ENCODE measurements at places on chromosomes 2 and 18.

DNA sequence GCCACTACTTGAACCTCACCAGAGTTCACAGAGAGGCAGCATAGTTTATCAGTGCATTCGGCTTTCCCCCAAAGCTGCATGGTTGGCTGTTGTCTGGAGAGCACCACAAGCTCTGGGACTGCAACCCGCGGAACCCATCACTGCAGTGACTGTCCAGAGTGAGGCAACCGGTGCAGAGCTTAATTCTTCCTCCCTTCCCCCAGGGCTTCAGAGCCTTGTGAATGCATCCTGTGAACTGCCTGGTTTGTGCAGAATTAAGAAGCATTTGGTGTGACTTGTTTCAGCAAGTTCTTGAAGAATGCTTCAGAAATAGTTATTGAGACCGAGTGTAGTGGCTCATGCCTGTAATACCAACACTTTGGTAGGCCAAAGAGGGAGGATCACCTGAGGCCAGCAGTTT is 99.2 kb upstream of the FOSL2 start:
- DNase-seq = no peak

DNA sequence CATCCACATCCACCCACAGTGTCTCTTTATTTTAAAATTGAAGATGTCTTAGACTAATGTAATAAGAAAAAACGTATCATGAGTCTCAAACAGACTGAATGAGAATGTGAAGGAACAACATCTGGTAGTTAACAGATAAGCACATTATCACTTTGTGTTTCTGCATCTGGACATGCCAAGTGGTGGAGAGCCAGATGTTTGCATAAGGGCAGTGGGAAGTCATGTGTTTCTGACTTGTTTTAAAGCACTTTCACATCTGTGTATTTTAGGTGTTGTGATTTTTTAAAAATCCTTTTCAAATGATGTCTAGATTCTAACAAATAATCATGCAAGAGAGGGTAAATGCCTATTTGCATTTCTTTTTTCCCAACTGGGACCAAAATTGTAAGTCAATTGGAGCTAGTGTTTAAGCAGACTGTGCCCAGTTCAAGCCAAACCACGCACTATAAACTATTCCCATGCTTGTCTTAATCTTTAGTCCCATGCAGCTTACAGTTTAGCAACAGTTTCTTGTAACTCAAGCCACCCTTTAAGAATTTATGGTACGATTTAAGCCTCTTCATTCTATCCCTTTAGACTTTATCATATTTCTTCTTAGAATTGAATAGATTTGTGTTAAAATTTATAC is 272.7 kb upstream of the DOK6 start:
- DNase-seq = no peak

DNA sequence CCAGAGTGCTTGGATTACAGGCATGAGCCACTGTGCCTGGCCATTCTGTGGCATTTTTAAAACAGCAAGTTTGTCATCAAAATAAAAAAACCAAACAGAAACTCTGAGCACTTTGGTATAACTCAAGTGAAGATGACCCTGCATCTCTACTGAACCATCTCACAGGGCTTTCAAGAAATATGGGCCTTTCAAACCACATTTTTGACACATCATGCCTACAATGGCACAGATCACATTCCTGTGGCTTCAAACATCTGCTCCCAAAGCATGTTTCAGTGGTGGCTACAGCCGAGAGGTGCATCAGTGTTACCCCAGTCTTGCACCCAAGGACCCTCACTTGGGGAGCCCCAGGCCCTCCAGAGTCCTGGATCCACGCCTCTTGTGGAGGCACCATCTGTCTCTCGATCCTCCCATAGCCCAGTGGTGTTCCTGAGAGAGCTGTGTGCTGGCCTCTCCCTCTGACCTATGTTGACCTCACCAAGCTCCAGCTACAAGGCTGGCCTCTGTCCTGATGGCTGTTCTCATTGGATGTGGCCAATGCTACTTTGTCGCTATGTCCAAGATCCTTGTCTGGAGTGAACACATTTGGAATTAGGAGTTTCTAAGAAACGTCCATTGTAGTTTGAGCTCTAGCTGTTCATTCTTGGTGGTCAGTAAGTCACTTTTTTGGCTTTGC is 55.2 kb upstream of the RALBP1 start:
- DNase-seq = no peak

- DNase-seq = no peak
Observed at GRCh38 chr2:186822323-186822722, 26.6 kb downstream of the ZSWIM2 start.

- DNase-seq = no peak
Observed at GRCh38 chr2:201821080-201821479, 14.7 kb downstream of the CDK15 start.

DNA sequence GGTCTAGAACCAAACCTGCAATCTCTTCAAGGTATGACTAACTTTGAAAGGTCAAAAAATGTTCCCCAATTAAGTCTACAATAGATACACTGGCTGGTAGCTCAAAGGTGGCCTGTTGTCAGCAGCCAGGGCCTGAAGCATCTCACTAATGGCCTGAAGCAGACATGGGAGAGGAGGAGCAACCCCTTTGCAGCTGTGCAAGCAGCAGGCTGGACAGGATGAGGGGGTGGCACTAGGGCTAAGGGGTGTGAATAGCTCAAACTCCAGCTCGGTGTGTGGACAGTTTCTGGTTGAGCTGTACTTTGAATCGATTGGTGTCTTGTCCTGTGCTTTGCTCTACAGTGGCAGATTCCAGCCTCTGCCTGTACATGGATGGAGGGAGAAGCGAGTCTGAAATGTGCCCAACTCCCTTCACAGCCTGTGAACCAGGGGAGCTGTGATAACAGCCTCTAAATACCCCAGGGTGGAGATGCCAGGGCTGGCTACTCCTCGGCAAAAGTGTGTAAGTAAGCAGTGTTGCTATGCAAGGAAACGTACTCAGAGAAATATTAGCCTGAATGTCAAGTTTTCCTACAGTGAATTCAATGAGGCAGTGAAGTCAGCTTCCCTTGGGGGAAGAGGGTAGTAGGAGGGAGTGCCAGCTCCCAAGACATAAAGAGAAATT is 34.7 kb upstream of the DTNB start:
- no peak for DNase-seq

GRCh38 chr2:112606547-112606946 is 22.1 kb downstream of the CHCHD5 start:
- no peak for DNase-seq

- no peak for DNase-seq
Observed at GRCh38 chr2:52369178-52369577, 1337.2 kb upstream of the NRXN1 start.

DNA sequence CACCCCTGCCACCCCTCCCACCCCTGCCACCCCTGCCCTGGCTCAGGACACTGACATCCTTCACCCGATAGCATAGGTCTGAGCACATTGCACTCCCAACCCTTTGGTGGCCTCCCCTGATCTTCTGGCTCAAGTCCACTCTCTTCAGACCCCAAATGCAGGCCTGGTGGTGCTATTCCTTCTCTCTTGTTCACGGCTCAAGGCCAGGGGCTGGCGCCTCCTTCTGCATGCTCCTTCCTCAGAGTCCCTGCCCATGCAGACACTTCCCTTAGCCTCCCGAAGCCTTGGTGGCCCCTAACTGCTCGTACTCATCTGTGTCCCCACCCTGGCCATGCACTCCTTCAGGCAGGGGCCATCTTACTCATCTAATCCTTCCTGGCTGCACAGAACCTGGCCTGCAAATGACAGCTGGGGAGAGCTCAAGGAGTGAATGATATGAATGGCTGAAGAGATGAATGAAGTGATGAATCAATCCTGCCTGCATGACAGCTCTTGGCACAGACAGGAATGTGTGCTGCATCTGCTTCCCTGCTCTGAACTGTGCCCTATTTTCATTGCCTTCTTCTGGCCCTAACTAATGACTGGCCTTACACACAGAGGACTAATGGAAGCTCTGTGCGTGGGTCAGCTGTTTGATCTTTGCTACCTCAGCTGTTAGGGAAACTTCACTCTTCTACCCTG is 290.8 kb downstream of the DYSF start:
- no peak for DNase-seq

GRCh38 chr2:223618172-223619035 is 16.2 kb upstream of the SCG2 start:
- DNase-seq = no peak

DNA sequence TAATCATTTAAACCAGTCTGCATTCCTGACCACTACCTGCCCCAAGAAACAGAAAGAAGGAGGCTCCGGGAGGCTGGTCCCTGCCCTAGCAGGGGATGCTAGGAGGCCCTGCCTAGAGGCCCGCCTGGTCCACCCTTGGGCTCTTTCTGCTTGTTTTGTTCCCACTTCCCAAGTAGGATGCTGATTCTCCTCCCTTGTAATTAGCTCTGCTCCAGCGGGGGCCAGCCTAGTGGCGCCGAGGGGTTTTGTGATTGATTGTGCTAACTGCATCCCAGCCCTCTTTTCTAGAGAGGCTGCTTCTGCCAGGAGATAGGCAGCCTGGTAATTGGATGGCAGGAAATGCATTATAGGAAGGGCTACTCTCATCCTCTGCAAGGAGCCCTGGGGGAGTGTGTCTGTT is 220.0 kb downstream of the LOXHD1 start:
- no peak for DNase-seq

DNA sequence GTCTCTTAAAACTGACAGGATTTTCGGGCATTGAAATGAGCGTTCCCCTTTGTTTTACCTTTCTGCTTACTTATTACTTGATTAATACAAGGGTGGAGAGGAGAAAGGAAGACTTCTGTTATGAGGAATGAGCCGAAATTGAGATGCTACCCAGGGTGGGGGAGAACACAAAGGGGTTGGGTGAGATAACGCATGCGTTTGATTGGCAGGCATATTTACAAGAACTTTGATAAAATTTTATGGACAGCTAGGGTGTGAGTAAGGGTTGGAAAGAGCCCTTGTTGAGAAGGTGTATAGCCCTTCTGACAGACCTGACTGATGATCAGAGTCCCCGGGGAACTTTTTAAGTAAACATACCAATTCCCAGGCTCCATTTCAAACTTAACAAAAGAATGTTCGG is 1.8 kb downstream of the RNF138 start:
- DNase-seq = no peak

- no peak for DNase-seq
Observed at GRCh38 chr2:181457741-181458425, 697 bp downstream of the ITGA4 start.

- DNase-seq = no peak
Observed at GRCh38 chr18:36812678-36813077, 16.1 kb downstream of the TPGS2 start.

DNA sequence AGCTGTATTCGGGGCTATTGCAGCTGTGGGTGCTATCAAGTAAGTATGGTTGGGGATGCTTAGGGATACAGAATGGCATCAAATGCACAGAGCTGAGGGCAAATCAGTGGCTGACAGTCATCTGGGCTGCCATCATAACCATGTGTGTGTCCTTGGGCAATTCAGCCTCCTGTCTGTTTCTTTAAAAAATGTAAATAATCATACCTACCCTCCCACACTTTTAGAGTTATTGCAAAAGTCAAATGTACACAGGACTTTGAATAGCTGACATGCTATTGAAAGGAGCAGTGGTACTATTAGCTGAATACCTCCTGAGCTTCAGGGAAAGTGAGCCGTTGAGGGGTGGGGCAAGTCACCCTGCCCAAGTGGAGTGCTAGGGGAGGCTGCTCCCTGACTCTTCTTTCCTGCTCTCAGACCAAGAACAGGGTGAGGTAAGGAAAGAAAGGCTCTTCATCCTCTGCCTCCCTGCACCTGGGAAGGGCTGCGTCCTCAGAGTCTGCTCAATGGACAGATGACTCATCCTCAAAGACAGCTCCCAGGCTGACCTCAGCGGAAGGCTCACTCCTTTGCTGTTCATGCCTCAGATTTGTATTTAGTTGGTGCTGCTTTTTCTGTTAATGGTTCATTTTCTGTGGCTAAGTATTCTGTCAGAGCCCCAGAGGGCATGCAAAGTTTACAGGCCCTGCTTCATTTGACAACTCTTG is 54.9 kb upstream of the BZW1 start:
- DNase-seq = no peak

DNA sequence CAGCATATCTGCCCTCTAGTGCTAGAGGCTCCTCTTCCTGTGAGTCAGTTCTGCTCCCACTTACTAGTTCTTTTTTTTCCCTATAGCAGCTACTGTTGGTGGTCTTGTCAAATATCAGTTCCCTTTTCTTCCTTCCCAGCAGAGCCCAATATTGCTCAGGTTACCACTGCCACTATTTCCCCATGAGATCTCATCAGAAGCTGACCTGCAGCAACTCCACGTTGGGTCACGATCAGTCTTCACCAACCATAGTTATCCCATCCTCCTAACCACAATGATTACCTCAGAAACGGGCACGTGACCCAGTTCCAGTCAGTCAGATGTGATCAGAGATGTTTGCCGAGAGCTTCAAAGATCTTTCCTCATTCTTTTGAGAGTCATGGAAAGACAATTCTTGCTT is 59.7 kb upstream of the CAPN13 start:
- DNase-seq = no peak

DNA sequence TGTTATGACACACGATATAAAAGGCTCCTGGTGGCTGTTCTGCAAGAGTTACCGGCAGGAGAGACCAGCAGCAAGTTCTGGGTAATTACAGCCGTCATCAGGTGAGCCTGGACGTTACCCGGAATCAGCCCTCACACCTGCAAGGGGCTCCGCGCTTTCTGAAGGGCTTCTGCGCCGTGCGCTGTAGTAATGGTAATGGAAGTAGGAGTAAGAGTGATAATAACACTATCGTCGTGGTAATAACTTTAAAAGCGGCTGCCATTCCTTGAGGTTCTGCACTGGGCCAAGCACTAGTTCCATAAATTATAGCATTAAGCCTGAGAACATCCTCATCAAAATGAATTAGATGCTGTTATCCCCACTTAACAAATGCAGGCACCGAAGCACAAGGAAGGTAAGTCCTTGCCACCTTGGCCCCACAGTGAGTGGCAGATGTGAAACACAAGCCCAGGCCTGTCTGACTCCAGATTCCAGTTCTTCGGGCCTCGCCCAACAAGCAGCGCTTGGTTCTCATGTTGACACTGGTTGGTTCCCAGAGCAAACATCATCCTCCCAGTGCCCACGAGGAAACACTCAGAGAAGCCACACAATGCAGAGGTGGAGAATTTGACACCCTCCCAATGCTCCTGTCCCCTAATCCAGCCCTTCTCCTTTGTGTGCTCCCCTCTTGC is 205.2 kb downstream of the EIPR1 start:
- DNase-seq = no peak

DNA sequence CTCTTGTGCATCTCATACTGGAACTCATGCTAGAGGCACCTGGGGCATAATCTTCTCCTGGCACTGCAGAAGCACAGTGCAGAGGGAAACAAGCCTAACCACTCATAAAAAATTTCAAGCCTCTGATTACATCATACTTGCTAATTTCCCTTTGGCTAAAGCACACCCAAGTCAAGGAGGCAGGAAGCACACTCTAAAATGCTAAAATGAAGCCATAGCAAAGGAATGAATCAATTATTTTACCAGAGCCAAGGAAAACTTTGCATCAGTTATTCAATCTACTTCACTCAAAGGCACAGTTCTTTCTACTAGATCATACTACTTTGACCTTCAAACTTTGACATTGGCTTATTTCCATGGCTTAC is 79.6 kb upstream of the SPOPL start:
- no peak for DNase-seq

Data from omental fat pad (tissue), 4 donors.